ENCODE measurements at places on chromosomes 5 and 9.

GRCh38 chr9:91500509-91501014 is 76.9 kb upstream of the NFIL3 start:
- DNase-seq, result no peak

DNA sequence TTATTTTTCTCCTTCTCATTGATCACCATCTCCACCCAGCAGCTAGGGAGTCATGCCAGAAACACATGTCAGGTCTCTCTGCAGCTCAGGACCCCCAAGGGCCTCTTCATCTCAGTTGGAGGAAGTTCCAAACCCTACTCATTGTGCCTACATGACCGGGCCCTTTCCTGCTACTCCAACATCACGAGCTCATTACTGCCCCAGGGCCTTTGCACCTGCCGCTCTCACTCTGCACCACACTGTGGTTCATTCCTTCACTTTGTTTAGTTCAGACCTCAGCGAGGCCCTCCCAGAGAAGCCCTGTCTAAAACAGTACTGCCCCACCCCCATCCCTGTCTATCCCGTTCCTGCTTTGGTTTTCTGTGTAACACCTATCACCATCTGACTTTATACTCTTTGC is 22.1 kb upstream of the AKNA start:
- DNase-seq, result no peak

DNA sequence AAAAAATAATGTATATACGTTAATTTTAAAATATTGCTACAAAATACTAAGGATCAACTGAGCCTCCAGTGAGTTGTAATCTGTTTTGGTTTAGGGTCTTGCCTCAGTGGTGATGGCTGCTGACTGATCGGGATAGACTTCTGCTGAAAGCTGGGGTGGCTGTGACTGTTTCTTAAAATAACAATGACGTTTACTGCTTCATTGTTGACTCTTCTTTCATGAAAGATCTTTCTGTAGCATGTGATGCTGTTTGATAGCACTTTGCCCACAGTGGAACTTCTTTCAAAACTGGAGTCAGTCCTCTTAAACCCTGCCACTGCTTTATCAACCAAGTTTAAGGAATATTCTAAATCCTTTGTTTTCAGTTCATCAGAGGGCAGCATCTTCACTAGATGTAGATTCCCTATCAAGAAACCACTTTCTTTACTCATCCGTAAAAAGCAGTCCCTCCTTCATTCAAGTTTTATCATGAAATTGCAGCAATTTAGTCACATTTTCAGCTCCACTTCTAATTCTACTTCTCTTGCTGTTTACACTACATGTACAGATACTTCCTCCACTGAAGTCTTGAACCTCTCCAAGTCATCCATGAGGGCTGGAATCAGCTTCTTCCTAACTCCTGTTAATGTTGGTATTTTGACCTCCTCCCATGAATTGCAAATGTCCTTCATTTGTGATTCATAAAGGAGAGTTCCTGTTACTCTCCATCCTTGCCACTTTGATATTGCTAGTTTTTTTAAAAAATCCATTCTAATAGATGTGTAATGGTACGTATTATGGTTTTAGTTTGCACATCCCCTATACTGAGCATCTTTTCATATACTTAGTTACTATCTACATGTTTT is 41.5 kb upstream of the PTPDC1 start:
- no peak for DNase-seq

DNA sequence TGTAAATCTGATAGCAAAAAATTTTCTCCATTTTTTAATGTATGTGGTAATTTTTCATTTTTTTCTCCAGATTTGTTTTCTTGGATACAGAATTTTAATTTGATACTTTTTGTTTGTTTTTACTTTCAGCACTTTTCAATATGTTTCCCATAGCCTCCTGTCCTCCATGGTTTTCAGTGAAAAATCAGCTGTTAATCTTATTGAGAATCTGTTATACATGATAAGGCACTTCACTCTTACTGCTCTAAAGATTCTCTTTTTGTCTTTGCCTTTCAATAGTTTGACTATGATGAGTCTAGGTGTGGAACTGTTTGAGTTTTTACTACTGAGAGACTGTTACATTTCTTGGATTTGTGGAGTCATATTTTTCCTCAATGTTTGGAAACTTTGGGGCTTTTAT is 455.7 kb upstream of the NUDT12 start:
- DNase-seq, result no peak

GRCh38 chr5:52746539-52746938 is 41.2 kb upstream of the ITGA1 start:
- DNase-seq, result no peak

- DNase-seq, result peak; percentile 79
Observed at GRCh38 chr9:127921557-127922120, 4.8 kb upstream of the ST6GALNAC4 start.

- DNase-seq, result no peak
Observed at GRCh38 chr5:176965633-176966032, 40.9 kb downstream of the UIMC1 start.

DNA sequence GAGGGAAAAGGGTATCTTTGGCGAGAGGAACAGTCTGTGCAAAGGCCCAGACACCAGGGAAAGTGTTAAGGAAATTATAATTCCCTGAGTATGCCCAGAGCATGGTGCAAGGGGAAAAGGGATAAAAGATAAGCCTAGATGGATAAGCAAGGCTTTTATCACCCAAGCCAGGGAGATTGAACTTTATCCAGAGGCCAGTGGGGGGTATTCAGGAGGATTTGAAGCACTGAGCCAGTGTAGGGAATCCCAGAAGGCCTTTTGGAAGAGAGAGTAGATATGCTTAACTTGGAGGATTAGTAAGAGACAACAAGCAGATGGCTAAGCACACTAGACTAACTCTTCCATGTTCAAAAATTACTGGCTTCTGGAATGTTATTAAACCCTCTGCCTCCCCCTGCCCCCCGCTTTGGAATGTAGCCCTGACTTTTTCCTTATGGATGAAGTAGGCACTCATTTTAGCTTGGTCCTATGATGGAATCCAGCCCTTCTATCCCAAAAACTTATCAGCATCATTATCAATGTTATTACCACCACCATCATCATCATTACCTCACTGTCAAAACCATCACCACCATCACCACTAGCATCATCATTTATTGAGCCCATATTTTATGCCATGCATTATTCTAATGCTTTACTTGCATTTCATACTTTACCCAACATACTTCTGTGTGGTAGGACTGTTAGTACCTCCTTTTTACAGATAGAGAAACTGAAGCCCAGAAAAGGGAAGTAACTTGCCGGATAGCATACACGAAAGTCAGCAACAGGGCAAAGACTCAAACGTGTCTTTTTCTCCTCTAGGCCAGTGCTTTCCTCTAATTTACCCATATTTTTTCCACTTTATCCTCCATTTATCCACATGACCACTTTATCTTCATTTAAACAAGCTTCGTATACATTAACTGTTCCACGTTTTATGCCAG is 237.0 kb downstream of the PAPPA start:
- no peak for DNase-seq

- no peak for DNase-seq
Observed at GRCh38 chr5:164359260-164360255, 854.1 kb downstream of the MAT2B start.

DNA sequence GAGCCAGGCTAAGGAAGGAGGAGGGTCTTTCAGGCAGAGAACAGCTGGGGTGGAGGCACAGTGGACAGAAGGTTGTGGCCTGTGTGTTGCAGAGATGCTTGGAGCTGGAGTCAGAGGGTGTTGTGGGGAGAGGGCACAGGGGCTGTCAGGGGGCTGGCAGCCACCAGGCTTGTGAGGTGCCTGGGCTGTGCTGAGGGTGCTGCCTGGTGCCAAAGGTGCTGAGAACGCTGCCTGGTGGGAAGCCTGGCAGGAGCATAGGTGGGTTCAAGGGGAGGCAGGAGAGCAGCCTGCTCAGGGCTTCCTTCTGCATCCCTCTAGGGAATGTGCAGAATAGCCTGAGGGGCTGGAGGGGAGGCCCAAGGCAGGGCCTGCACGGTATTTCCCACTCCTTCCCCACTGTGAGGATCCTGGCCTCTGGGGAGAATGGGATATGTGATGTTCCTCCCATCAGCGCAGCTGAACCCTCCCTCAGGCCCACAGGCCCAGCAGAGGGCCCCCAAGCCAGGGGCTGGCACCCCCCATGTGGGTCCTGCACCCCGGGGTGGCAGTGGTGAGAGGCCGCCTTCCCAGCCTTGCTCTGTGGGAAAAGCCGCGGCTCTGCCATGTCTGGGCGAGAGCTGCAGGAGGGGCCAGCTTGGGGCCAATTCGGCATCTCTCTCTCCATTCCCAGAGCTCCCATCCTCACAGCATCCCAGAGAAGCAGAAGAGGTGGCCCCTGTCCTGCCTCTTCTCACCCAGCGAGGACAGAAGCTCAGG is 76.3 kb downstream of the CACNA1B start:
- DNase-seq, result no peak

GRCh38 chr9:33374190-33374589 is 28.2 kb downstream of the AQP7 start:
- no peak for DNase-seq
